GM13977 (cell line): ENCODE measurements at places on chromosomes 1 and 21.

- no peak for DNase-seq
Measured at GRCh38 chr21:34110594-34111202, 37.3 kb downstream of the MRPS6 start.

GRCh38 chr1:183349201-183349711 lies 68.9 kb downstream of the NMNAT2 start:
- no peak for DNase-seq

GRCh38 chr1:33824971-33825370 lies 38.9 kb upstream of the HMGB4 start:
- no peak for DNase-seq

- no peak for DNase-seq
Measured at GRCh38 chr1:87103074-87103473, 188.6 kb downstream of the HS2ST1 start.

DNA sequence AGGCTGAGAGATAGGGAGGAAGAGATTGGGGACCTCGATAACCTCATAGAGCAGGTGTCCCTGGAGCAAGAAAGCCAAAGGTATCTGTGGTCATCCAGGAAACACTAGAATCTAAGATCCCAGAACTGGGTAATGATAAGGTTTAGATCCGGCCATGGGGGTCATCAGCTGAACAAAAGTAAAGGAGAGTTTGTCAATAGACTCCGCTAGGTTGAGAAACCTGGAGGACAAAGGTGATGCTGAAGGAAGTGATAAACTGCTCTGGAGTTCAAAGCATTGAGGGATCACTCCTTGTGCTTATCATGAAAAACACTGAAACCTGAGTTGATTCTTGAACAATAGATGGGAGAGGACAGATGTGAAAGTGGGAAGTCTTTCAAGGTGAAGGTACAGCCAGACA lies 59.5 kb upstream of the SLC2A1 start:
- no peak for DNase-seq

GRCh38 chr1:53274026-53274425 lies 35.7 kb upstream of the MAGOH start:
- no peak for DNase-seq

DNA sequence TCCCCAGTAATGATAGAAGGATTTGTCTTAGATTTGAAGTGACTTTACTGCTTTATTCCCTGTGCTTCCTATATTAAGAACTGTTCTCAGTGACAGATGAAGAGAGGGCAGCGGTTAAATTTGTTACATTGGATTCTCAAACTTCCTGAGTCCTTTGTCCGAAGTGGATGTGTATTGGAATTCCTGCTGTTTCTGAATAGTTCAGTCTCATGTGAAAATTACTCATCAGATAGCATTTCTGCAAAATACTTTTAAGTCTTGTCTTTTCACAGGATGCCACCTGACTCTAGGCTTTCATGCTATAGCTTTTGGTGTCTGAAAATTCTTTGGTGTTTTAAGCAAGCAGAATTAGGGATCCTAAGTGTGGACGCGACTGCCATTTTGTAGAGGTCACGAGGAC lies 83.6 kb downstream of the PRDM2 start:
- DNase-seq, result no peak

DNA sequence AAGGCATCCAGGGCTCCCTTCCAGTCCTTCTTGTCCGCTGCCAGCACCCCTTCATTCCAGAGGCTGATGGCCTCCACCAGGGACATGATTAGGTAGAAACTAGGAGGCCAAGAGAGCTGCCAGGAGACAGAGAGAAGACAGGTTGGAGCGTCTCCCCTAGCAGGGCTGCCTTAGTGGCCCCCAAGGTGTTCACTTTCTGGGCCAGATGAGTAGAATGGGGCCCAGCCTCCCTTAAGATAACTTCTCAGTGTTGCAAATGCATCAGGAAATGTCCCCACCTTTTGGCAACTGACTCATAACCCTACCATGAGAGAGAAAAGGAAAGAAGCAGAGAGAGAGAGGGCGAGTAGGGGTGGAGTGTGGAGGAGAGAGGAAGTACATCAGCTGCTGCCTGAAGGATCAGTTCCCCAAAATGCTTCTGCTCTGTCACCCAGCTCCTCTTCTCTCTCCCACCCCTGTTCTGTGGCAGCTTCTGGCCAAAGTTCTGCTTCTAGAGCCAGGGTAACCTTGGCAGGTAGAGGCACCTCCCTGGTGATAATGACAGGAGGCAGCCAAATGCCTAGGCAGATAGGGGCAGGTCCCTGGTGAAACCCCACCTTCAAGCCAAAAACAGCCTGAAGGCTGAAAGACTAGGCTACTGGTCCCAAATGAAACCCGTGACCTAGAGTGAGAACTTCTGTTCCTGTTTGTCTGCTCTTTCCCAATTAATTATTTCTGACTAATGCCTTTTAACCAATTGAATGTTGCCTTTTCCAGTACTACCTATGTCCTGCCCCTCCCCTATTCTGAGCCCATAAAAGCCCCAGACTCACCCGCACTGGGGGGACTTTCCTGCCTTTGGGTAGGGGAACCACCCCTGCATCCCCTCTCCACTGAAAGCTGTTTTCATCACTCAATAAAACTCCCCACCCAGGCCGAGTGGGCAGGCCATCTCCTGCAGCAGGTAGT lies at the start of gene NCF2:
TSS of gene NCF2 (minus strand) at position 216 of the 948 bp plus-strand sequence. CDS start at position 86, 130 bp downstream.
- DNase-seq, result peak; percentile 79

- no peak for DNase-seq
Measured at GRCh38 chr1:178262120-178262500, 168.2 kb downstream of the RASAL2 start.

DNA sequence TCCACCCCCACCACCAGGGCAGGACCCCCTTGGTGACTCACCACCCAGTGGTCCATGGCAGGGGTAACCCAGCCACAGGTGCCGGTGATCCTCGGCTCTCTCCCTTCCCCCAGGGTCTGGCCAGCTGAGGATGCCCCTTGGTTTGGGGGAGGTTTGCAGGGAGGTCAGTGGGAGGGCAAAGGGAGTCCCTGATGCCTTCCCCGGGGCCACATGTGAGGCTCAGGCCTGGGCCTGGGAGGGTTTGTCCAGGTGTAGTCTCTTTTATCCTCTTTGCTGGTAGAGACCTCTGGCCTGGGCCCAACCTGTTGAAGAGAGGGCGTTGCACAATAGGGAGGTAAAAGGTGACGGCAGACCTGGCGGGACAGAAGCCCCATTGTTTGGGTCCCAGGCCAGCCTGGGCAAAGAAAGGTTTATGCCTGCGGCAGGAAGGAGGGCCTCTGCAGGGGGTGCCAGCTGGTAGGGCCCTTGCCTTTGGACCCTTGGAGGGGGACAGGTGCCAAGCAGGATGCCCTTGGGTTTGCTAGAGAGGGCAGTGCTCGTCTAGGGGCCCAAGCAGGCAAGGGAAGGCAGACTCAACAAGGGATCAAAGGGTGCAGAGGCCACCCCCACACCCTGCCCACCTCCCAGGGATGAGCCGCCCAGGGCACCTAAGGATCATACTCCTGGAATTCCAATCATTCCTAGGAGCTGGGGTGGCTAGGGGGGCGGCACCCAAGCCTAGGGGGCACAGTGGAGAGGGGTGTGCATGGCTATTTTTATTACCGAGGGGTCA lies 760 bp upstream of the TINAGL1 start:
- DNase-seq, result no peak

DNA sequence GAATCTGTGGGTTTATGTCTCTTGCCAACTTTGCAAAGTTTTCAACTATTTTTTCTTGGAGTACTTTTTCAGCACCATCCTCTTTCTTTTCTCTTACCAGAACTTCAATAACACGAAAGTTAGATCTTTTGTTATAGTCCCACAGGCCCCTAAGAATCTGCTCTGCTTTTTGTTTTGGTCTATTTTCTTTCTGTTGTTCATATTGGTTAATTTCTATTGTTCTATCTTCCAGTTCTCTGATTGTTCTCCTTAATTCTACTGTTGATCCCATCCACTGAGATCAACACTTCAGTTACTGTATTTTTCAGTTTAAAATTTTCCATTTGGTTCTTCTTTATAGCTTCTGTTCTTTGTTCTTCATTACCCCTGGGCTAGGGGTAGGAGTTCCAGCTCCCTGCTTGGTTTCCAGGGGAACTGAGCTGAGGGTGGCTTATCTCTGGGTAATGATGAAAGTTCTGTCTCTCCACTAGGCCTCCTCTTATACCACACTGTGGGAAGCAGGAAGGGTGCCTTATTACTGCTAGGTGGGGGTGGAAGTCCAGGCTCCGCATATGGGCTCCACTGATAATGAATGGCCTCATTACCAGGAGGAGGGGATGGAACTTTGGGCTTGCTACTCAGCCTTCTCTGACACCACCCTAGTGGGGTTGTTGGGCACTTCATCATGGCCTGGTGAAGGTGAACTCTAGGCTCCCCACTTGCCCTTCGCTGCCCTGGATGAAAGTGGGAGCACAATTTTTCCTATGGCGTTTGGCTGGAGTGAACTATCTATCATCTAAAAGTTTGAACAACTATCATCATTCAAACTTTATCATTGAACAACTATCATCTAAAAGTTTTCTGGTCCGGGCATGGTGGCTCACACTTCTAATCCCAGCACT lies 39.3 kb downstream of the NAV1 start:
- no peak for DNase-seq

- no peak for DNase-seq
Measured at GRCh38 chr1:44371206-44371605, 16.1 kb upstream of the ERI3 start.

DNA sequence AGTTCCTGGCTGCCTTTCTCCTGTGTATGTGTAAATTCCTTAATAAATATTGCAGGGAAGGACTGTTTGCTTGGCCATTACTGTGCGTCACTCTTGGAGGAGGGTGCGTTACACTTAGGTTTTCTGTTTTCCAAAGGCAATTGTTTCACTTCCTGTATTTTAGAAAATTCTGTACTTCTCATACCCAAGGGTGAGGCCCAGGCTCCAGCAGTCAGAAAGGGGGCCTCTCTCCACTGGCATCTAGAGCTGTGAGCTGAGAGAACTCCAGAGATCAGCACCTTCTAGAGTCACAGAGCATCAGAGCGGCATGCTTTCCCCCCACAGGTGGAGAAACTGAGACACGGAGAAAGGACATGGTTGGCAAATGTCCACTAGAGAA lies 27.0 kb upstream of the ZFP69B start:
- DNase-seq, result no peak

GRCh38 chr1:153246018-153246417 lies 13.5 kb upstream of the LORICRIN start:
- DNase-seq, result no peak
